A549 treated with ZK216348 at 1 μM for 4 hours (cell line): ENCODE measurements at places on chromosomes 6 and 20. TPM values are rescaled to one million over a fixed set of nuclear protein-coding genes. Genes with fewer than 3 reads are reported as not detected.

Gene RNF182
- 2.3 to 3.4 TPM (median 3.1 TPM) in 5 replicates for total RNA-seq

Gene MEI4
- not detected in 5 replicates for total RNA-seq

Gene DYNLRB1
- 220 to 260 TPM (median 236 TPM) in 5 replicates for total RNA-seq

Gene KCNQ5
- total RNA-seq = 1.2 to 1.8 TPM (median 1.5 TPM) in 5 replicates

Gene SAMD3
- not detected in 5 replicates for total RNA-seq

Gene RAMACL
- total RNA-seq = 0.17 to 0.20 TPM in 2 of 5 replicates, not detected in the others

Gene HSPA12B
- 0.35 to 0.65 TPM (median 0.45 TPM) in 5 replicates for total RNA-seq

Gene ENPP5
- not detected in 5 replicates for total RNA-seq

Gene DLK2
- total RNA-seq = 3.6 to 7.8 TPM (median 7.3 TPM) in 5 replicates

Gene TLDC2
- not detected in 5 replicates for total RNA-seq
